Stimulated activated CD4-positive, alpha-beta T cell treated with anti-CD3 and anti-CD28 coated beads, Interleukin-1b, Interleukin-23, amount 100 ng/mL, for 1 hour (primary cell): ENCODE measurements at places on chromosomes 5 and 9.

- DNase-seq = no peak
Measured at GRCh38 chr9:85876628-85877027, 64.3 kb upstream of the NAA35 start.

GRCh38 chr5:2757563-2758351, 6.3 kb upstream of the IRX2 start:
- no peak for DNase-seq

DNA sequence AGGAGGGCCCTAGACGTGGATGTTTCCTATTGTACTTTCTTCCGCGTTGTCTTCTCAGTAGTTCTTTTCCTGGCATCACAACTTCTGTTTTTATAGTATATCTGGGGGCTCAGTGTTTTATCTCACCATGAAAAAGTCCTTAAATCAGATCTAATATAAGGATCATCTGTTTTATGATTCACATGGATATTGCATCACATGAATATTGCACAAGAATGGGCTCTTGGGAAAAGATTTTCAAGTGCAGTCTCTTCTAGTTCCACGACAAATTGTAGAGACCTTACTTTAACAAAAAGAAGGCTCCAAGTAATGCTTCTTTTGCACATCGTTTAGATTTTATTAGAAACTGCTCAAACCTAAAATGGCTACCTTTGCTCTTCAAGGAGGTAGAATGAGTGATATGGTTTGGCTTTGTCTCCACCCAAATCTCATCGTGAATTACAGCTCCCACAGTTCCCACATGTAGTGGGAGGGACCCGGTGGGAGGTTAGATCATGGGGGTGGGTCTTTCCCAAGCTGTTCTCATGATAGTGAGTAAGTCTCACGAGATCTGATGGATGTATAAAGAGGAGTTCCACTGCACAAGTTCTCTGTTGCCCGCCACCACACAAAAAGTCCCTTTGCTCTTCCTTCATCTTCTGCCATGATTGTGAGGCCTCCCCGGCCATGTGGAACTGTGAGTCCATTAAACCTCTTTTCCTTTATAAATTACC, 53.7 kb upstream of the FAM120A start:
- DNase-seq = no peak

DNA sequence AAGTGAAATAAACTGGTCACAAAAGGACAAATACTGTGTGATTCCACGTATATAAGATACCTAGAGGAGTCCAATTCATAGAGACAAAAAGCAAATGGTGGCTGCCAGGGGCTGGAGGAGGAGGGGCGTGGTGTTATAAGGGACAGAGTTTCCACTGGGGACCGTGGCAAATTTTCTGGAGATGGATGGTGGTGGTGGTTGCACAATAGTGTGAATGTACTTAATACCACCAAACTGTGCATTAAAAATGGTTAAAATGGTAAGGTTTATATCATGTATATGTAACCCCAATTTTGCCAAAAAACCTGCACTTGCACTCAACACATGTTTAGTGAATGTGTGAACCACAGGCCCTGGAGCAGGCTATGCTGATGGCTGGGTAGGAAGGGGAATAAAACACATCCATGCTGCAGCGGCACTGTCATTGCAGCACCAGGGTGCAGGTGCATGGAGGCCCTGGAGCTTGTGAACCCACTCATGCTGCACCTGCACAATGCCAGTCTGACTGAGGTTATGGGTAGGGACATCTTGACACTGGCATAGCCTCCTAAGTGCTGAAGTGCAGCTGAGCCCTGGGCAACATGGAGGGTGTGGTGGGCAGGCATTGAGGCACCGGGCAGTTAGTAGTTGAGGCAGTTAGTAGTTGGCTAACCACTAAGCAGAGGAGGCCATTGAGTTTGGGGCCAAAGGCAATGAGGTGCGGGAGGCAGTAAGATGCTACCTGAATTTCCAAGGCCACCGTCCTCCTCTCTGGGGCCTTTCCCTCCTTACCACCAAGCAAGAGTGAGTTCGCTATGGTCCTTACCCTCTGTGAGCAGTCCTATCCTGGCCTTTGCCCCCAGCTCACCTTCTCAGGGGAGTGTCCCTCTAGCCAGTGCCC, 3.5 kb upstream of the PHF2 start:
- no peak for DNase-seq

DNA sequence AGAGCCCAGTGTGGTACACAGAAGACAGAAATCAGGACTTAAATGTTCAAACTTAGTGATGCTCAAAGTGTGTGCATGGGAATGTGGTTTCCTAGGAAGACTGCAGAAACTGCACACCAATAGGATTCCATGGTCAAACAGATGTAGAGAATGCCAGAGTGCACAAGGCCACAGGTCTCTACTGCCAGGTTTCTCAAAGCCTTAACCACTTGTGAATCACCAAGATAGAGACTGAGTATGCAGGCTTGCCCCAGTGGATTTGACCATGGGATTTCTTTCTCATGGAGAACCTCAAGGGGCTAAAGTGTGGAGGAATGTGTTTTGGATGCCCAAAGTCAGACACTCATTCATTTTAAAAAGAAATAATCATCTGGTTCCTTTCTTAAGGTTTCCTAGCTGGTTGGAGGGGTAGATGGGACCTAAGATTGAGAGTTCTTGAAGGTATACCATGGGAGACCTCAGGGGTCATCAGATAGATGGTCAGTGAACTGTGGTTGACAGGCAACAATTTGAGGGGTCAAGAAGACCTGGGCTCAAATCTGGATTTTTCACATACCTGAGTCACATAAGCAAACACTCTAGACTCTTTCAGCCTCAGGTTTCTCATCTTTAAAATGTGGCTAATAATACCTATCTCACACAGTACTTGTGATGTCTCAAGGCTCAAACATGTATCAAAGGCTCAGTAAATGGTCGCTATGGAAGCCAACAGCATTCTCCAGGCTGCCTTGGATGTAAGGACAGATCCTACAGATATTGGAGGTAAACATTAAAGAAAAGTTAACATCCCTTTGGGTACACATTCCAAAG, 81.1 kb downstream of the BOD1 start:
- no peak for DNase-seq

DNA sequence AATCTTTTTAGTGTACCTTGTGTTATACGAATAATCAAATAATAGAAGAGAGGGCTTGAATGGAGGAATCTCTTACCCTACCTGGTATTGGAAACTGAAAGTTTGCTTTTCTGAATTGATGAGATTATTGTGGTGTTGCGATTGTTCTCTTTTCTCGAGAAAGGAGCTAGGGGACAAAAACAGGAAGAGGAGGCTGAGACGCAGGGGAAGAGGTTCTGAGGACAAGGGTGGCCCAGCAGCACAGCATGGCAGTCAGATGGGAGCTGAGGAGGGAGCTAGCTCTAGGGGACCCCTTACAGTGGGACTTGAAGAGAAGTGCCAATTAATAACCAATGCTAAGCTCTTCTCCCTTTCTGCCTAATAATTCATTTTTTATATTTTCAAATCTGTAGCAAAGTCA, 183.3 kb upstream of the DMAC1 start:
- no peak for DNase-seq

DNA sequence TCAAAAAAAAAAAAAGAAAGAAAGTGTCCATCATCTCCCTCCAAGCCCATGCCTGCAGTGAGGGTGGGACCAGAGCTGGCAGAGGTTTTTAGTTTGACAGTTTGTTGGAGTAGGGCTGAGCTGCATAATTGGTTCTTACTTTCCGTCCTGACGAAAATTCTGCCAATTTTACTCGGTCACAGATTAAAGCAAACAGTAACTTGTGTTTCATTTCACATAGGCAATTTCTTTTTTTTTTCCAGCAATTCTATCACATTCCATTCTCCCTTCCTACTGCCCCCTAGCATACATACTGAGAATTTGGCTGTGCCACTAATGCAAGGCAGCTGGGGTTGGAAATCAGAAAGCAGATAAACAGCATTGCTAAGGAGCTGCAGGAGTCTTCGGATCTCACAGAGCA, 132.4 kb downstream of the FRMD3 start:
- no peak for DNase-seq

GRCh38 chr5:177366528-177367322, 9.0 kb downstream of the RGS14 start:
- DNase-seq = no peak

DNA sequence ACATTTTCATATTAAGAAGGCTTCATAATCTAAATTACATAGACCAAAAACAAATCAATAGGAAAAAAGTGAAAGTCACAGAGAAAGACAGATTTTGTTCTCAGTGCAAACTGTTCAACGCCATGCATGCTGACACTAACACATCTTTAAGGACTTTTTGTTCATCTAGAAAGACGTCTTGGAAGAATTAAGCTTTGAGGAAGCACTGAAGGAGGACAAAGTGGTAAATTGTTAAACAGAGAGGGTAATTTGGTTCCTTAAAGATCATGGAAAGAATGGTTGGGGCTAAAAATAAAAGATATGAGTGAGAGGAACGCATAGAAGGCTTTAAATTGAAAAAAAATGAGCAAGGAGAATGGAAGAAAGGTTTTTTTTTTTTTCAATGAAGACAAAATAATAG, 9.1 kb downstream of the MEGF9 start:
- DNase-seq = no peak

GRCh38 chr5:128671943-128672342, 133.9 kb upstream of the FBN2 start:
- no peak for DNase-seq

GRCh38 chr5:166262395-166262794, 2029.0 kb upstream of the WWC1 start:
- DNase-seq = no peak

GRCh38 chr9:105293408-105293807, 49.0 kb downstream of the SLC44A1 start:
- DNase-seq = no peak

DNA sequence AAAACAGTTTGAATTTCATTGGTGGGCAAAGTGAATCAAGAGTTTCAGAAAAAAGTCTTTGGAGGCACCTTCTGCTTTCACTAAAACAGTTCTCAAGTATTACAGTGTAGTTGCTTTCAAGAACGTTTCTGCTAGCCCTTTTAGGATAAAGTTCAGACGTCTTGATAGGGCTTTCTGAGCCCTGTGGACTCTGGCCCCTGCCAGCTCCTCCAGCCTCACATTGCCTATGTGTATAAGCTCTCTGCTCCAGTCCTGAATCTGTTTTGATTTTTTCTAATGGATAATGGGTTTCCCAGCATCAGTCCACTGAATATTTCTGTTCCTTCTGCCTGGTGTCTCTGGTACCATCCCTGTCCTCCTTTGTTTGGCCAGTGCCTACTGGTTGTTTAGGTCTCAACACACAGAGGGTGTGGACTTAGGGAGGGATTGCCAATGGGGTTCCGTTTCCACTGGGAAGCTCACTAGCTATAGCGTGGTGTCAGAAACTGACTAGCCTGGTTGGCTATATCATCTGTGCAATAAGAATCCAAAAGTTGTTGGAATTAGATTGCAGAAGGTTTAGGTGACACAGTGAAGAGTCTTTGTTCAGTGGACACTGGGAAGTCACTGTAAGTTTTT, 26.4 kb downstream of the ARHGAP26 start:
- no peak for DNase-seq

- DNase-seq = no peak
Measured at GRCh38 chr5:4855880-4856279, 284.2 kb upstream of the ADAMTS16 start.

DNA sequence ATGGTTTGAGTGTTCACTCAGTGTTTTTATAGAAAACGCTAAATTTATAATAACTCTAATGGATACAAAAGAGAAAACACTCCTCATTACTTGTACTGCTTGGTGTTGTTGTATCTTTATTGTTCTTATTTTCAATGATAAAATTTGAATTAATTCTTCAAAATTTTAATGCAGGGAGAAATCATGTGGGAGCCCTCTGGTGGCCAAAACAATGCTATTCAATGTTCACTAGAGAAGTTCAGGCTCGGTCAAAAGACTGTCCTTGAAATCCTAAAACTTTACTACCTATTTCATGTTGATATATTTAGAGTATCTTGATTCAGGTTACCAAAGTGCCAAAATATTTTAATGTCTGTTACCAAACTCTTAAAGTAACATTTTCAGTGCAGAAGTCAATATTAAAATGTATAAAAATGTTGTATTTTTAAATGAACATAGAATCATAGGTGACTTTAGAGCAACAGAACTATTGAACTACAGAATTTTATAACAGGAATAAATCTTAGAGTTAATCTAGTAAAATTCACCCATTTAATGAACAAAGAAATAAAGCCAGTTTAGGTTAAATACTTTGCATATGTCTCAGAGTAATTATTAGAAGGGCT, 1259.8 kb downstream of the PTPRD start:
- no peak for DNase-seq

DNA sequence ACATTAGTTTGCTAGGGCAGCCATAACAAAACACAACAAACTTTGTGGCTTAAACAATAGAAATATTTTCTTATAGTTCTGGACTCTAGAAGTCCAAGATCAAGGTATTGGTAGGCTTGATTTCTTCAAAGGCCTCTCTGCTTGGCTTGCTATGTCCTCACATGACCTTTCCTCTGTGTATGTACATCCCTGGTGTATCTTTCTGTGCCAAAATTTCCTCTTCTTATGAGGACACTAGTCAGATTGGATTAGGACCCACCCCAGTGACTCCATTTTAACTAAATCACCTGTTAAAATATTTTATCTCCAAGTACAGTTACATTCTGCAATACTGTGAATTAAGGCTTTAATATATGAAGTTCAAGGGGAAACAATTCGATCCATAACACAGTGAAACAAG, 168.9 kb upstream of the CCNH start:
- no peak for DNase-seq

DNA sequence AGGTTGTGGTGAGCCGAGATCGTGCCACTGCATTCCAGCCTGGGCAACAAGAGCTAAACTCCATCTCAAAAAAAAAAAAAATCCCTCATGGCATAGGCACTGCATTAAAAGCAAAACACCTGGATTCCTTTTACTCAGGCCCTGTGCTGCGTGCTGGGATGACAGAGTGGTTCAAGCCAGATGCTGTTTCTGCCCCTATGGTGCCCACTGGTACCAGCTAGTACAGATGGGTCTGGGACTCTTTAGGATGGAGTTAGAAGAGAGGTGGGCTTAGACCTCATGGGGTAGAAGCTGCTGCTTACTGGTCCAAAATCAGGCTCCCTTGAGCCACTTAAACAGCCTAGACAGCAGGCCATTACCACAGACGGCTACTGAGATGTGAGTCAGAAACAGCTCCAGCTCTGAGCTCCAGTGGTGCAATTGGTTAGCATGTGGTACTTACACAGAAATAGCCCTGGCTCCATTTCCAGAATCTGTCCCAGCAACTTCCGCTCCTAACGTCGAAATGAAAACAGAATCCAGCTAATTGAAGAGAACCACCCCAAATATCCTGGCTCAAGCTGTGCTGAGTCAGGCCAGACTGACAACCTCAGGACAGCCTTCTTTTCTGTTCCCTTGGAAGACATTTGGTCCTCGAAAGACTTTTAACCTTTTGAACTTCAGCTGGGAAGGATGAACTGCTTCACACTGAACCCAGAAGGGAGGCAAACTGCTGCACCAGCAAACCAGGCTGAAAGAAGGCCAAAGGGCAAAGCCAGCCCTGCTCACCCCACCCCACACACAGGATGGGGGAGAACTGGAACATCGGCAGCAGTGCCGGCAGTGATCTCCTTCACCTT, 15.5 kb downstream of the C5orf15 start:
- DNase-seq = no peak

GRCh38 chr5:55363856-55364255, 56.1 kb downstream of the MTREX start:
- DNase-seq = no peak

GRCh38 chr9:7118633-7119032, 360.9 kb downstream of the KDM4C start:
- DNase-seq = no peak
